Bronchial epithelial cell (primary cell): ENCODE measurements at places on chromosomes 5 and 9. TPM values are rescaled to one million over a fixed set of nuclear protein-coding genes. Genes with fewer than 3 reads are reported as not detected.
A peak's percentile ranks its signal among the peaks of the same experiment; 100 is the strongest.

DNA sequence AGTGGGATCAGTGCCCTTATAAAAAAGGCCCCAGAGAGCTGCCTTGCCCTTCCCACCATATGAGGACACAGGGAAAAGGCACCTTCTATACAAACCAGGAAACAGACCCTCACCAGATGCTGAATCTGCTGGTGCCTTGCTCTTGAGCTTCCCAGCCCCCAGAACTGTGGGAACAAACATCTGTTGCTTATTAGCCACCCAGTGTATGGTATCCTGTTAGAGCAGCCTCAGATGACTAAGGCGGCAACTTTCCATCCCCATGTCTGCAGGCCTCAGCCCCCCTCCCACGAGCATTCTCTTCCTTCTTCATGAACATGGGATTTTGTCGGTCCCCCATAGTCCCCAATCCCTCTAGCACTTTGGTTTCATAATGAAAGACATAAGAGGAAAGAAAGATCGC, 202.5 kb upstream of the GAS1 start:
- no peak for DNase-seq

DNA sequence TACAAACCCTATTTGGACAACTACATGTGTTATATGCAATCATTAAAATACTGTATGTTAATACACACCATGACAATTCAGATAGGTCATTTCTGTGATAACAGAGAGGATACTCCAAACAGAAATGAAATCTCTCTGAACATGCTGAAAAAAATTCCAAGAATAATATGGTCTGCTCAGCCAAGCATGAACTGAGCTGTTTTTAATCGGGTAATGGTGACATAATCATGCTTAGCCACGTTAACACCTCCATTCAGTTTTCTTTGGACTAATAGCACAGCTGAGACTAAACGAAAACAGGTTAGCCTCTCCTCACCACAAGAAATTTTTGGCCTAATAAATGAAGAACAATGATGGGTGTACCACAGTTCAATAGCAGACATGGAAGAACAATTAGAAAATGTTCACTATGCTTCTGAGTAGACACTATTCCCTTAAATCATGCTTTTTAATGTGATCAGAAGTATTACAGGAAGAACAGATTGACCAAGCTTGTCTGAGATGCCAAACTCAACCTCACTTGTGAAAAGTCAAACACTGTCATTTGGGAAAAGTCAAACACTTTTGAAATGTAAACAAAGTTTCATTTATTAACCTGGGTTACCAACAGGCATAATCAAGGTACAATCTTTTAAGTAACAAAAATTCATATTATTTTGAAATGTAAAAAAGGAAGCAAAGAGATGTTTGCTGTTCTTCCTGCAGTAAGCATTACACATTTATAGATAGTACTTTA, 19.4 kb downstream of the RAB14 start:
- DNase-seq: no peak

Gene GTF2H2C
- 21.9 and 26.1 TPM in 2 replicates for total RNA-seq

GRCh38 chr5:157993201-157993600, 134.3 kb upstream of the CLINT1 start:
- no peak for DNase-seq

DNA sequence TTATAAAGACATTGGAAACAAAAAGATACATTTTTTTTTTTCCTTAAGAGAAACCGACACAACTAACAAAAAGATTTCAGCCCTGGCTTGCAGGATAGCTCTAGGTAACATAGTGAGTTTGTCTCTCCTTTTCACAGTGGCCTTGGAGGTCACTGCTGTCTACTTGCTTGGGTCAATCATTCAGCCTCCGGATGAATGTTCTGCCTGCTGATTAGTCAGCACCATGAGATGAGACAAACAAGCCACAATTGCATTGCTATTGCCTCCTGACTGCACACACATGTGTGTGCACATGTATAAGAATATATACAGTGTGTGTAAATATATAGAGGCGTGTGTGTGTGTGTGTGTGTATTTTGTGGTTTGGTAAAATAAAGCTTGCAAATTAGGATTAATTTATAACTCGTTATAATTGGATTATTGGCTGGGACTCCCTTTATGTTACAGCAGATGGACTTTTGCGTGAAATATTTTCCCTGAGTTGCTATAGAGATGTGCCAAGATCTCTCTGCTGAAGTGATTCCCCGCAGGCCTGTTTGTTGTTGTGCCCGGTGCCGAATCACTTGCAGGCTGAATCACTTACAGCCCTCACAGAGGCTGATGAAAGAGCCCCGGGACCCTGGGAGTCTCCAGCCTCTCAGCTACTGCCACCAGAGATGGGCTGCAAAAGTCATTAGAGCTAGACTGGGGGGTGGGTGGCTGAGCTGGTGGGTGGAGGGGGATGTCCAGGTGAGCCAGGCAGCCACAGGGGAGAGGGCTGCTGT, 161.2 kb downstream of the FGF18 start:
- peak; percentile 48 for DNase-seq

DNA sequence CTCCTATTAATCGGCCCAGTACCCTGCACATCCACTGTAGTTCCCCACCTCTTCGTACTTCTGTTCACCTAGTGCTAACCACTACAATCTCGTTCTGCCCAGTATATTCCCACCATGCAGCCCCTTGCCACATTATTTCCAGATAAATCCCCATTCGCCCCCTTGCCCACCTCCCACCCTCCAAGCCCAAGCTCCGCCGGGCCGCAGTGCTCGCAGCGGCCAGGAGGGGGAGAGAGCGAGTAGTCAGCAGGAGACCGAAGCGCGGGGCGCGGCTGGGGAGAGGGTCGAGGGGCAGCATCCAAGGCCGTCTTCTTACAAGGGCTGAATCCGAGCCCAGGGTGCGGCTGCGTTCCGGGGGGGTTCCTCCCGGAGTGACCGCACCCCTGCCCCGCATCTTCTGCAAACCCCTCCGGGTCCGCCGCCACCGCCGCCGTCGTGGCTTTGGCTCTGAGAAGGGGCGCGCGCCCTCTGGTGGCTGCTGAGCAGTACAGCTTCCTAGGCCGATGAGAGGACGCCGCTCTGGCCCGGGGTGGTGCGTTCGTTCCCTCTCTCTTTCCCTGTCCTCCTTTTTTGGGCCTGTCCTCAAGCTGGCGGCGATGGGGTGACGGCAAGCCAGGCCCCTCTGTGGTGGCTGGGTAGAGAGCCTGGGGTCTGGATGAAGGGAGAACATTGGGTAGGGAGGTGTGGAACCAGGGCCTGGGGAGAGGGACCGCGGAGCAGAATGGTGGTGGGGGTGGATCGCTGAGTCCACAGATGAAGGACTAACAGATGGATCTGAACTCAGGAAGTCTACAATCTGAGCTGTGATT, 30.0 kb upstream of the PSD2 start:
- peak; percentile 27 for DNase-seq

- no peak for DNase-seq
Measured at GRCh38 chr5:134567641-134568336, 42.3 kb downstream of the JADE2 start.

Gene JAKMIP2
- total RNA-seq: not detected in 2 replicates

Gene SUSD3
- total RNA-seq: 0.26 TPM in 1 of 2 replicates, not detected in the other

- peak; percentile 95 for DNase-seq
Measured at GRCh38 chr5:69502767-69503488, 10.3 kb downstream of the OCLN start.

Gene SLC4A9
- 0.38 TPM in 1 of 2 replicates, not detected in the other for total RNA-seq

- peak; percentile 80 for DNase-seq
Measured at GRCh38 chr5:169303119-169303515, 2.2 kb upstream of the SLIT3 start.

DNA sequence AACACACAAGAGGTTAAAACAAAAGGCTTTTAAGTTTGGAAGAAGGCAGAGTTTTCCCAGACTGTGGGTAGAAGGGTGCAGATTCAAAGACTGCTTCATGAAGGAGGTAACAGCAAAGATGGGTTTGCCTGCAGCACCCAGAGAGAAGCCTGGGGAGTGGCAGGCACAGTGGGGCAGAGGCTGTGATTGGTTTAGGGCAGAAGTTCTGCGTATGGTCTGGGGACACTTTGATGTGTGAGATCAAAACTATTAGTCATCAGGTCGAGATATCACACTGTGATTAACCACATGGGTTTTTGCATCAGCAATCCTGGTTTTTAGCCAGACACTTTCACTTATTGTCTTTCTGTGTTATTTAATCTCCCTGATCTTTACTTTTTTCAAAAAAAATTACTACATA, 188.8 kb upstream of the GLRA1 start:
- no peak for DNase-seq

GRCh38 chr5:119417891-119418605, 34.2 kb upstream of the HSD17B4 start:
- peak; percentile 60 for DNase-seq

GRCh38 chr9:128552744-128553440, 505 bp downstream of the SPTAN1 start:
- no peak for DNase-seq

Gene GZMA
- not detected in 2 replicates for total RNA-seq

Gene NOXA1
- 0.53 and 2.3 TPM in 2 replicates for total RNA-seq

GRCh38 chr9:37986771-37987258, 82.2 kb downstream of the SHB start:
- no peak for DNase-seq

GRCh38 chr5:57692582-57693487, 210.2 kb upstream of the ACTBL2 start:
- peak; percentile 97 for DNase-seq

Gene FABP6
- total RNA-seq: 0.77 TPM in 1 of 2 replicates, not detected in the other

DNA sequence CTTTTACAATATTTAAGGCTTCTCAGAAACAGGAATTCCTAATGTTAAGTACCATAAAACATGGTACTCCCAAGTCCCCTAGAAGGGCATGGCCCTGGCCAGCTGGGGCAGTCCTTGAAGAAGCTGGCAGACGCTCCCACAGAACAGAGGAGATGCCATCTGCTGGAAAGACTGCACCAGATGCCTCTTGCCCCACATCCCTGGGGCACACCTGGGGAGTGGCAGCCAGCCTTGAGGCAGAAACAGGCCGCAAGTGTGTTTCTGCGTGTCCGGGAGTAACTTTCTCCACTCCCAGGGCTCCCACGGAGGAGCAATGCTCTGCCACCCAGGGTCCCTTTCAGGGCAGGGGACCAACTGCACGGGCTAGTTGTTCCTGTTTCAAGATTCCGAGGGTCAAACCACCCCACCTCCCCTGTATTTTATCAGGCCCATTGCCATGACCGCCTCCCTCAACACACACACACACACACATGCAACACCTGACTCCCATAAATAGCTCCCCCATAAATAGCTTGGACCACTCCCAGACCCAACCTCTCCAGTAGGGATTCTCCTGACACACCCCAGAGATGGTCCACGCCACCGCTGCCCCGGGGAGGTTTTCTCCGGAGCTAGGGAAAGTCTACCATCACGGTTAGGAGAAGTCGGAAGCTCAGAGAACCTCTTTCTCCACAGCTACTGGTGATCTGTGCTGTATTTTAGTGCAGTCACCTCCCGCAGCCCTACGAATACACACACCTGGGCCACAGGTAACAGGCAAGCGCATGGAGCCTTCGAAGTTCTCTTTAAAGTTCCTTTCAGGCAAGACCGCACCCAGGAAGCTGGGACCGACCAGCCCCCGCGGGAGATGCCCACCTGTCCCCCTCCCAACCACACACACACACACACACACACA, 1.5 kb downstream of the SPOCK1 start:
- peak; percentile 31 for DNase-seq

GRCh38 chr9:15144622-15145061, 162.4 kb downstream of the TTC39B start:
- DNase-seq: peak; percentile 93

Gene WHRN
- total RNA-seq: 0.53 and 0.77 TPM in 2 replicates

- no peak for DNase-seq
Measured at GRCh38 chr5:180376511-180376910, 23.4 kb upstream of the GFPT2 start.

Gene NUTM2F
- not detected in 2 replicates for total RNA-seq

Gene SLF1
- 2.9 and 4.6 TPM in 2 replicates for total RNA-seq

Gene MAPKAP1
- total RNA-seq: 81.9 and 101 TPM in 2 replicates

Gene SECISBP2
- 25.5 and 31.7 TPM in 2 replicates for total RNA-seq

GRCh38 chr5:16679863-16680262, 63.1 kb upstream of the RETREG1 start:
- DNase-seq: no peak

Gene MSX2
- not detected in 2 replicates for total RNA-seq

- no peak for DNase-seq
Measured at GRCh38 chr5:15594977-15595568, 95.1 kb downstream of the FBXL7 start.

Gene SV2C
- not detected in 2 replicates for total RNA-seq

DNA sequence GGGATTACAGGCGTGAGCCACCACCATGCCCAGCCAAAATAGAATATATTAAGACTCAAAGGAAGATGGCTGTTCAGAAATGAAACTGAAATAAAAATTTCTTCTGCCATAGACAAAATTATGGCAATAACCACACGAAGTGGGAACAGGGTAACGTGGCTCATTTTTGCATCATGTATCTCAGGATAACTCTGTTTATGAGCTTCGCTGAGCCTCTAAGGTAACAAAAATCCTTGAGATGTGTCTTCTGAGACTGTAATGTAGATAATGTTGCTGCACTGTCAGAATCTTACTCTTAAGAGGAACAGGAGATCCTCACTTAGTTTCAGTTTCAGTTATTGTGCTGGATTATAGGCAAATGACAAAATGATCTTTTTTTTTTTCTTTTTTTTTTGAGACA, 153.8 kb downstream of the GOLPH3 start:
- DNase-seq: no peak

Gene SCGB3A2
- not detected in 2 replicates for total RNA-seq

- peak; percentile 64 for DNase-seq
Measured at GRCh38 chr5:78569441-78569840, 79.1 kb downstream of the LHFPL2 start.

GRCh38 chr5:60455589-60455988, 244.4 kb downstream of the DEPDC1B start:
- peak; percentile 7 for DNase-seq

DNA sequence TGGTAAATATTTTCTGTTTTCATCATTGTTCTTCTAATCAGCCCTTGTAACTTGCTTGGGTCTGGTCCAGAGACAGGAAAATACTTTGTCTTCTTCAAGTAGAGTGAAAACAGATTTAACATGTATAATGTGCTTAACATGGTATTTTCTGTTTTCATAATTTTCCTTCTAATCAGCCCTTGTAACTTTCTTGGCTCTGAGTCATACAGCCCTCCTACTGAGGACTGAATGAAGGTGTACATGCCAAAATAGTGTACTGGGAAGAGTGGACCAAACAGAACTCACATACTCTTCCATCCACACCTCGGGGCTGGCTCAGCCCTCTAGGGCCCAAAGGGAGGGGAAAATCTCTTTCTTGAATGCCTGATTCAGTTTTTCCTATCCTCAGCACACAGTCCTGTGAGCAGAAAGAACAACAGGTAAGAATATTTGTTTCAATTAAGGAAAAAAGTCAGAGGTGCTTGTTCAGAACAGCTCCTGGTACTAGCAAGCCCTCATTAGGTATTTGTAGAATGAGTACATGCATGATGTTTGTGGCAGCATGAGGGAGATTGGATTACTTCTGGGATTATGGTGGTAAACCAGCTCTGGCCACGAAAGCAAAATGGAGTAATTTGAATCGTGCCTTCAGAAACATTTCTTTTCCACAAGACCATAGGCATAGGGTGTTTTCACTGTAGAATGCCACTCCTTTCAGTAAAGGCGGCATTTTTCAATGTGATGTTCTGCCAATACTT, 24.2 kb upstream of the MACIR start:
- DNase-seq: peak; percentile 18
